NCI-H1105 treated with DMSO at 0.1 percent for 48 hours (cell line): ENCODE measurements at places on chromosomes 13 and 19.

DNA sequence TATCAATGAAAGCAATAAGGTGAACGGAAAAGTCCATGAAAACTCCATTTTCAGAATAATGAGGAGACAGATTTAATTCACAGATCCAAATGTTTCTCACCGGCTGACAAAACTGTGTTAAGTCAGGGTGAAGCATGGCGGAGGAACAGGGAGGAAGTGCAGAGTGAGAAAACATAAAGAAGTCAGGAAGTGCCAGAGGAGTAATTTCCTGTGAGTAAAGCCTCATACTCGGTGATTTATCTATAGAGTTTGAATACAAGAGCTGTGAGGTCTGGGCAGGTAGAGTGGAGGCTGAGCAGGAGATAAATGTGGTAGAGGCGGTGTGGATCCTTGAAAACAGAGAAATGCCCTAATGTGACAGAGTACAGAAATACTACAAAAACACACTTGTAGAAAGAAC, 11.4 kb downstream of the CARD8 start:
- DNase-seq: no peak

DNA sequence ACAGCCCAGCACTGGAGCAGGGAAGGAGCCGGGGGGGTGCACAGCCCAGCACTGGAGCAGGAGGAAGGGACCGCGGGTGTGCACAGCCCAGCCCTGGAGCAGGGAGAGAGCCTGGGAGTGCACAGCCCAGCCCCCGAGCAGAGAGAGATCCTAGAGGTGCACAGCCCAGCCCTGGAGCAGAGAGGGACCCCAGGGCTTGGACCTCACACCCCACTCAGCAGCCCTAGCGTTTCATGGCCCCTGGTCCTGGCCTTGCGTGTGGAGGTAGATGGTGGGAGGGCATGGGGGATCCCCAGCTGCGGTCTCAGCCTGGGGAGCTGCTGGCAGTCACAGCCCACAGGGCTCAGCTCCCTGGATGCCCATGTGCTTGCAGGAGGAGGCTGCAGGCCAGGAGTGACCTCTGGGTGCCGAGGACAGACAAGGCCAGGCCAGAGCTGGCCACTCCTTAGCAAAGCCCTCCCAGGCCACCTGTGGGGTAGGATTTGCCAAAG, 25.1 kb downstream of the GAS6 start:
- DNase-seq: no peak

GRCh38 chr19:2578391-2578890, 102.5 kb downstream of the GADD45B start:
- DNase-seq: no peak

DNA sequence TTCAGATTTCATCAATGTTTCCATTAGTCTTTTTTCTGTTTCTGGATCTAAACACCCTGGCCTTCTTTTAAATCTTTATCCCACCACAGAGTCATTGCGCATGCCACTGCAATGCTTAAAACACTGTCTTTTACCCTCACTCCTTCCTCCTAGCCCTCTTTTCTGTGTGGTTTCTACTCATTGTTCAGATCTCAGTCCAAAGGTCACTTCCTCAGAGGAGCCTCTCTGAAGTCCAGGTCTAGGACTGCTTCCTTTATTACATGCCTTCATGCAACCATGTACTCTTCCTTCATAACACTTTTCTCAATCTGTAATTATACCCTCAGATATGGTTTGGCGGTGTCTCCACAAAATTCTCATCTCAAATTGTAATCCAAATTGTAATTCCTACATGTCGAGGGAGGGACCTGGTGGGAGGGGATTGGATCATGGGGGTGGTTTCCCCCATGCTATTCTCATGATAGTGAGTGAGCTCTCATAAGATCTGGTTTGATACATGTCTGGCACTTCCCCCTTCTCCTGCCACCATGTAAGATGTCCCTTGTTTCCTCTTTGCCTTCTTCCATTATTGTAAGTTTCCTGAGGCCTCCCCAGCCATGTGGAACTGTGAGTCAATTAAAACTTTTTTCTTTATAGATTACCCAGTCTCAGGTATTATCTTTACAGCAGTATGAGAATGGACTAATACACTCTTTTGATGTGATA, 808.9 kb downstream of the DIAPH3 start:
- DNase-seq: no peak

DNA sequence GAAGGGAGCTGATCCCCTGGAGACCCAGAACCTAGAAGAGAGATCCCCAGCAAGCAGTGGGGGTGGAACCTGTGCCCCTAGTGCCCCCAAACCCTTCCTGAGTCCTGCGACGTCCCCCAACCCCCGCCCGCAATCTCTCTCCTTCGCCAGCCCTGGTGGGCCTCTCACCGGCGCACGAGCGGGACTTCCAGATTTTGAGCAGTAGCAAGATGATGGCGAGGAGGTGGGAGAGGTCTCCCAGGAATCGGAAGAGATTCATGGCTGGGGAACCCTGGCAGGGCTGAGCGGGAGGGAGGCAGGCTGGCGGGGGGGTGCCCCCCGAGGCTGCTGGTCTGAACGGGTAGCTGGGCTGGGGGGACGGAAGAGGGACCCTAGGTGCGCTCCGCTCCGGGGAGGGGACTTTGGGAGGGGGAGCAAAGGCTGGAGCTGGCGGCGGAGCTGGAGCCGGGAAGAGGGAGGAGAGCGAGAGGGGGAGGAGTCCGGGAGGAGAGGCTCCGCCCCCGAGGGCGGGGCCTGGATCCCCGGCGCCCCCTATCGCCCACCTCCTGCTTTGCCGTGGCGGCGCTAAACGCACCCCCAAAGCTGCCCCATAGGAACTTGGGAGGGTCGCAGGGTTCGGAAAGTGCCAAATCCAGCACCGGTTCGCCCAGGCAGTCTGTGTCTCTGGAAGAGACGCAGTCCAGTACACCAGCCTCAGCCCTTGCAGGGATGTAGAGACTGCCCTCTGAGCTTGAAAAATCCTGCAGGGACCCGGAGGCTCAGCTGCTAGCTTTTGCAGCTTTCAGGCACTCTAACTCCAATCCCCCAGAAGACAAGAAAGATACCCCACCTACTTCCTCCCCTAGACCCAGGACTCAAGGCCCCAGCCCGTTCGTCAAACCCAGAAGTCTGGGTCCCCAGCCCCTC, at the start of gene KDELR1:
Gene KDELR1 (minus strand): TSS at position 452 of the 906 bp plus-strand sequence. CDS start 193 bp downstream, at position 259.
- peak; percentile 63 for DNase-seq

DNA sequence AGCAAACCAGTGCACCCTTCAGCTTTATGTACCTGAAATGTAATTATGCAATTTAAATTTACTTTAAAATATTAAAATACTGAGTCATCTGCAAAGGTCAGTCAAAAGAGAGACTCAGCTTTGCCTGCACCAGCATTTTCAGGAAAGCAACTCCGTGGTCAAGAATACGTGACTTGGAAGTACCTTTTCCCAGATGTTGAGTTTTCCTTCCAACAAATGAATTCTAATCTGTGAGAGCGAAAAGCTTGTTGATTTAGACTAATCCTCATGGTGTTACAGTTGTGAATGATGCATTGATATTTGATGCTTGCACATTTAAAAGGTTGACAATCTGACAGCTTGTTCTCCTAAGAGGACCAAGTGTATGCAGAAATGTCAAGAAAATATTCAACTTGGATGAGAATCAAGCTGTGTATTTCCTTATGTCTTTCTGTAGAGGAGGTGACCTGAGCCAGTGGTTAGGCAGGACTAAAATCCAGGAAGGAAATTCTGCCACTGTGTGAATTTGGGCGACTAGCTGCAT, 270.4 kb downstream of the ABCC4 start:
- DNase-seq: no peak

- no peak for DNase-seq
Observed at GRCh38 chr19:55266404-55266803, 7.6 kb upstream of the PPP6R1 start.

DNA sequence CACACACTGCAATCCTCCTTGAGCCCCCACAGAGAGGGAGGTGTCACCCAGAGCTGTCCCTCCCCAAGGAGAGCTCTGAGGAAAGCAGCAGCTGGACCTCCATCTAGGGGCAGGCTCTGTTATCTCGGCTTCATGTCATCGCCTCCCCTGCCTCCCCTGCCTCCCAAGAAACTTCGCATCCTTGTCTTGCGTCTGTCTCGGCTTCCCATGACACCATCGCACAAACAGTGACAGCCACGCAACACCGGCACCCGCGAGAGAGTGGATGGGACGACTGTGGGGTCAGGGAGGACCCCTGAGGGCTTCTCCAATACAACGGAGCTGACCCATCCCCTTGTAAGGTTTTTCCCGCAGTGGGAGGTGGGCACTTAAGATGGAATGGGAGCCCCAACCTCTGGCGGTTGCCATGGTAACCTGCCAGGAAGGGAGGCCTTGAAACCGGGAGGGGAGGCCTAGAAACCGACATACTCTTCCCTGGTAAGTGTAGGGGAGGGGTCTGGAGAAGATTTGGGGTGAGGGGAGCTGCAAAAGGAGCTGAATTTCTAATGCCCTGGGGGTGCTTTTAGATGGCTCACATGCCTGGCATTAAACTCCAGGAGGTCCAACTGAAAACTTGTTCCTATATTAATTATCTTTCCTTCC, 16.3 kb downstream of the TLE2 start:
- DNase-seq: no peak

DNA sequence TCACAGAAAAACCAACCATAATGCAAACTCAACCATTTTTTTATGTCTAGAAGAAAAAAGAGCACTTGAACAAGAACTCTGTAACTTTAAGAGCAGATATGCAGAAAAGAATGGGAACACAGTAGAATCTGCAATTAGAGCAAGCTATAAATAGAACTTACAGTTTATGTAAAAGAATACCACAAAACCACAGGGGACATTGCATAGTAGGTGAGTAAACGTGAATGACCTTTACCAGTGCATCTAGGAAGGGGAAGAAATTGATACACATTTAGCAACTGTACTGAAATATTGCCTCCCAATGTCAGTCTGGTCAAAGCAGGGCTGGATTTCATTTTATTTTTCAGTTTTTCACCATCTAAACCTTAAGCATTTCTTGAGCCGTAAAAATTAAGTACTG, 242.2 kb upstream of the EDNRB start:
- DNase-seq: no peak

DNA sequence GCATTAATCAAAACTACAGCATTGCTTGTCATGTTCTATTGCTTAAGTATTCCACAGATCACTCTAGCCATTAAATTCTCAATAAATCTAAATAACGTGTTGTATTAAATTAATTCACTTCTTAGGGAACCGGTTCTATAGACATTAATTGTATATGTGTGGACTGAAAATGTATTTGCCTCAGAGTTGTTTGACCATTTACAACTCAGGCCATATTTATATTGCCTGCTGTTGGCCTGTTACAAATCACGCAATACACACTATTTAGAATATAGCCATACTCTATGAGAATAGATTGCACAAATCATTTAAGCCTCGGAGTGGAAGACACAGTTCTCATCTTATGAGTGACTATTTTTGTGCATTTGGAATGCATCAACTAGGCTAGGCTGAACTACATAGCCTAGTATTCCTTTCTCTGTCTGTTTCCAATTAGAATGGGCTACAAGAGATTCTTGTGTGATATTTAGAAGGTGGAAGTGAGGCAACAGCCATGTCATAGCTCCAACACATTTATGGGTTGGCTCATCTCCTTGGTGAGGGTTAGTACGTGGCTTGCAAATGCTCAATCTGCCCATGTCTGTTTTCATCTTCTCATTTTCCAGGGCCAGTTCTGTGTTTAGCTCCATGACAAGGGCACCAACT, 1116.1 kb downstream of the PCDH9 start:
- DNase-seq: no peak

- DNase-seq: no peak
Observed at GRCh38 chr19:5386841-5387240, 46.2 kb upstream of the PTPRS start.

DNA sequence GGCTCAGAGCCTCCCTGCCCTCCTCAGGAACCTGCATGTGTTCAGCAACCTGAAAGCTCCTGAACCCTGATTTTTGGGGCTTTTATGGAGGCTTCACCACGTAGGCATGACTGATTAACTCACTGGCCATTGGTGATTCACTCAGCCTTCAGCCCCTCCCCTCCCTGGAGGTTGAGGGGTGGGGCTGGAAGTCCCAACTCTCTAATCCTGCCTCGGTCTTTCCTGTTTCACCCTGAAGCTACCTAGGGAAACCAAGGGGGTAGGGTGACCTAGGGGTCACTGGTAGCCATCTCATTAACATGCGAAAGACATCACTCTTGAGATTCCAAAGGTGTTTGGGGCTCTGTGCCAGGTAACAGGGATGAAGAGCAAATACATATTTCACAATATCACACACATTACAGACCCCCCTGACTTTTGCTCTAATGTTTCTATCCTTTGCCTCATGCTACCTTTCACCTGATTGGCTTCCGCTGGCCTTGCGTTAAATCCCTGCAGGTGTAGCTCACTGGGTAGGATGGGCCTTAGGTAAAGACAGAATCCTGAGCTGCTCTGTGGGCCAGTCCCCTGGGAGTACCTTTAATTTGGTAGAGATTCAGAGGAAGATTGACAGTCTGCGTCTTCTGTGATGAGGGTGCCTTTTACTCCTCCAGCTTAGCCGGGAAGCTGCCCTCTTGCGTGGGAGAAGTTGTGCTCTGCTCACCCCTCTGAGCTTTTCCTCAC, 260.6 kb downstream of the ATP8A2 start:
- DNase-seq: no peak

DNA sequence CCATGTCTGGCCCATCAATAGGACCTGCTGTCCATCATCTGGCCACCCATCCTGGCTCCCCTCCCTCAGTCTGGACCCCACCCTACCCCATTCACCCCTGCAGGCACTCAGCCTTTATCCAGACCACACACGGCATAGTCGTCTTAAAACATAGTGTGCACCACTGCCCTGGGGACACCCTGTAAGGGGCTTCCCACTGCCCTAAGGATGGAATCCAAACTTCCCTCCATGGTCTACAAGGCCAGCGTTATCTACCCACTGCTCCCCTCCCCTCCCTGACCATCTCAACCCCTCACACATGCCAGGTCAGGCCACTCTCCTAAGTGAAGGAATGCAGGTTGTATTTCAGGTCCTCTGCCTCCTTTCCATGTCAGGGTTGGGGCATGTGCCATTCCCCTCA, 352.7 kb upstream of the ZNF507 start:
- DNase-seq: no peak

DNA sequence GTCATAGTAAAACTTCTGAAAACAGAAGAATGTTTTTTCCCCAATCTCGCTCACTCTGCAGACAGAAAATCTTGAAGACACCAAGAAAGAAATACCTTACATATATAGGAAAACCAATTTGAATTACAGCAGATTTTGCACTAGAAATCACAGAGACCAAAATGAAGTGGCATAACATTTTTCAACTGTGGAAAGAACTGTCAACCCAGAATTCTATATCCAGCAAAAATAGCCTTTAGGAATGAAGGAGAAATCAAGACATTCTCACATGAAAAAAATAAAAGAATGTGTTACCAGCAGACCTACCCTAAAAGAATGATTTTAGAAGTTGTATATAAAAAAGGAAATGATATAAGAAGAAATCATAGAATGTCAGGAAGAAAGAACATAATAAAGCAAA, 28.7 kb downstream of the CCDC122 start:
- DNase-seq: no peak

DNA sequence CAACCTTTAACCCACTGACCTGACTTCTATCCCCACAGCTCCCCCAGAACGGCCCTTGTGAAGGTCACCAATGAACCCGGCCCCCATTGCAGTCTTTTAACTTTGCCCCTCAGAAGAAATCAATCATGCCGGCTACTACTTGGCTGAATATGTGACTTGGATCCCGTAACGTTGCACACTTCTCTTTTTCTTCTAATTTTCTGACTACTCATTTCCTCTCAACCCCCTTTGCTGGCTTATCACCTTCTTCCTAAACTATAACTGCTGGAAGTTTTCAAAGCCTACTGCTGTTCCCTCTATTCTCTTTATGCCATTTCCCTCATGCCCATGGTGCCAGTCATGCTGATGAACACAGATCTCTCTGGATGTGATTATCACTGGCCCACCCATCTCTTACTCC, 367.6 kb downstream of the DNAJC15 start:
- DNase-seq: no peak
